Upper lobe of left lung (tissue), 6 donors: ENCODE measurements at places on chromosomes 1 and 21. TPM values are rescaled to one million over a fixed set of nuclear protein-coding genes. Genes with fewer than 3 reads are reported as not detected.

DNA sequence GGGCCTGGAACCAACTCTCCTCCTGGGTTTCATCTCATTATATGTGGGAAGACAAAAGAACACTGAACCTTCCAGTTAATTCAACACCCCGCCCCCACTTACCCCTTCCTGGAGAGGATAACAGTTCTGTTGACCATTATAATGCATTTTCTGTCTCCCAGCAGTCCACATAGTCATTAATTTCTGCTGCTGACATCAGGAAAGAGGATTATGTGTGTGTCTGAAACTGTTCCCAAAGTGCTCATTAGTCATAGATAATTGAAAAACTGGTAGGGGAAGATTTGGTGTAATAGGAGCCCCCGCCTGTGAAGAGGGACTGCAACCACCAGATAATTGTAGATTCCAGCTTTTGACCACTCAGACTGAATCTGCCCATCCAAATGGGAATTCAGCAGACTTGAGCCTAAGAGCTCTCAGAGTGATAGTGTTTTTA is 208.7 kb downstream of the FGGY start:
- H3K4me1 ChIP-seq = no peaks in the 10 kb centered on the region
- H3K36me3 ChIP-seq = no peaks in the 10 kb centered on the region
- no peak overlapping the region for H3K27ac ChIP-seq
- no peak overlapping the region for H3K4me3 ChIP-seq

DNA sequence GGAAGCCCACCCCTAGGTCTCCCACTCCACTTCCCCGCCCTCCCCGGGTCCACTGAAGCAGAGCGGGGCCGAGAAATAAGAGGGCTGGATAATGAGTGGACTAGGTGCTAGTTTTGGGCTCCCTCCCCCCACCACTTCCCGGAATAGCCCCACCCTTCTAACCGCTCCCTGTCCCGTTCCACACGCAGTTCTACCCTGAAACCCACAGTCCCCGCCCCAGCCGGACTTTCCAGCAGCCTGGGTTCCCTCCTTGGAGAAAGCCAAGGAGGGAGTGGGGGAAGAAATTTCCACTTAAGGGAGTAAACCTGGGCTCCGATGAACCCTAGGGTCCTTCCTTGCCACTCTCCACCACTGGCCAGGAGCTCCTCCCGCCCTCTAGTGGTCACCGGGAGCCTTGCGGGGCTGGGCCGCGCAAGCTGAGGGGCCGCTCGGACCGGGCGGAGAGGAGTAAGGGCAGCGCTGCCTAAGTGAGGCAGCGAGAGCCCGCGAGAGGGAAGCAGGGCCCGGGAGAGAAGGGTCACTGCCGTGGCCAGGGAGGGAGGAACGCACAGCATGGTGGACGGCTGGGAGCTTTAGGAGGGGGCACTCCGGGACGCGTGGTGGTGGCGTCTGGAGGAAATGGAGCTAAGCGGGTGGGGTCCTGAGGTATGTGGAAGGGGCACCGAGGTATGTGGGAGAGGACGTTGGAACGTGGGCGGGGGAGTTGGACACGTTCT is 14.3 kb downstream of the THBS3 start:
- peaks cover 27% of the 10 kb centered on the region for H3K4me1 ChIP-seq
- peak; percentile 94 for DNase-seq
- no peaks in the 10 kb centered on the region for H3K36me3 ChIP-seq
- H3K4me3 ChIP-seq = peak overlapping the region; percentile 69
- no peaks in the 10 kb centered on the region for H3K27me3 ChIP-seq

DNA sequence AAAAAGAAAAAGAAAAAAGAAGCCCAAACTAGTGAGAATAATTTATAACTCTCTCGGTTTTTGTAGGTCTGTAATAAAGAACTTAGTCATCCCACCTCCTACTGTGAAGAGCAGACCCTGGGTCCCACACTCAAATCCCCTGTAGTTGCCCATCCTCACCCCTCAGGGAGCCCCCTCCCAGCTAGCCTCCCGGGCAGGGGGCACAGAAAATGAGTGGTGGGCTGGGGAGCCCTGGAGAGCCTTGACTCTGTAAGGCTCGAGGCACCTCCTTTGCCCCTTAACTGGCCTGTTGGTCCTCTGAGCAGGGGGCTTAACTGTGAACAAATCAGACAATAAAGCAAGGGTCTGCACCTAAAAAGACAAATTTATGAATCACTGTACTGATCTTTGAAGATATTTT is 57.5 kb upstream of the PRKACB start:
- H3K36me3 ChIP-seq = no peaks in the 10 kb centered on the region
- DNase-seq = no peak
- no peaks in the 10 kb centered on the region for H3K27me3 ChIP-seq
- H3K4me1 ChIP-seq = no peaks in the 10 kb centered on the region
- H3K4me3 ChIP-seq = no peak overlapping the region

The FGR gene
- total RNA-seq = 234 TPM

DNA sequence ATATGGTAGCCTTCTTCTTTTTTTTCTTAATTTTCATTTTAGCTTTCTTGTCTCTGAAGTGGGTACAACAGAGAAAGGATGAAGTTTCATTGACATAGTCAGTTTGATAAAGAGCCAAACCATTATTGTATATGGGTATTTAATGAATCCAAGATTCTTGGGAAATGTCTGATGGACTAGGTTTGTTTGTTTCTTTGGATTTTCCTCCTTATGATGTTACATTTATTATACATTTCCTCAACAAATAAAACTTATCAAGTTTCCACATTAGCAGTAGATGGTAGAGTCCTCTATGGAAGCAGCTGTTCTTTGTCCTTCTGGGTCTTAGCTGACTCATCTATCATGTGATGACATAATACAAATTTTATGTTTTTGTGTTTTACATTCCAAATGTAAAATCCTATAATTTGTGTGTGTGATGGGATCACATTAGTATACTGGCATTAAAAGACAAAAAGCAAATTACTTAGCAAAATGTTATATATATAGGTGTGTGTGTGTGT is 6.0 kb downstream of the COL24A1 start:
- H3K36me3 ChIP-seq = no peaks in the 10 kb centered on the region
- no peak overlapping the region for H3K27ac ChIP-seq
- H3K4me1 ChIP-seq = peaks cover 10% of the 10 kb centered on the region
- peaks cover 4% of the 10 kb centered on the region for H3K27me3 ChIP-seq
- no peak overlapping the region for H3K4me3 ChIP-seq
- no peak for DNase-seq

The RPL11 gene
- 595 TPM for total RNA-seq

GRCh38 chr1:46131093-46131492 is 1.3 kb downstream of the PIK3R3 start:
- peaks cover 29% of the 10 kb centered on the region for H3K4me1 ChIP-seq
- H3K36me3 ChIP-seq = no peaks in the 10 kb centered on the region
- DNase-seq = no peak
- H3K4me3 ChIP-seq = peak overlapping the region; percentile 75
- no peaks in the 10 kb centered on the region for H3K27me3 ChIP-seq

DNA sequence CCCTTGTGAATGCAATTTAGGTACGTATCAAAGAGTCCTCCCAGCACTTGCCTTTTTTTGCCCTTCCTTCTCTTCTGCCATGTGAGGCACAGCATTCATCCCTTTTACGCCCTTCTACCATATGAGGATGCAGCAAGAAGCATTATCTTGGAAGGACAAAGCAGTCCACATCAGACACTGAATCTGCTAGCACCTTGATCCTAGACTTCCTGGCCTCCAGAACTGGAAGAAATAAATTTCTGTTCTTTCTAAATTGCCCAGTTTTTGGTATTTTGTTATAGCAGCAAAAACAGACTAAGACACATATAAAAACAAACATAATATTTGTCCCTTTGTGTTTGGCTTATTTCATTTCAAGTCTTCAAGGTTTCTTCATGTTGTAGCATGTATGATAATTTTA is 20.1 kb downstream of the EPS15 start:
- no peaks in the 10 kb centered on the region for H3K36me3 ChIP-seq
- no peak overlapping the region for H3K27ac ChIP-seq
- peaks cover 19% of the 10 kb centered on the region for H3K4me1 ChIP-seq
- H3K4me3 ChIP-seq = no peak overlapping the region
- H3K27me3 ChIP-seq = no peaks in the 10 kb centered on the region

GRCh38 chr1:241330619-241331327 is 26.2 kb downstream of the RGS7 start:
- H3K27ac ChIP-seq = no peak overlapping the region
- H3K27me3 ChIP-seq = no peaks in the 10 kb centered on the region
- H3K4me1 ChIP-seq = no peaks in the 10 kb centered on the region
- no peaks in the 10 kb centered on the region for H3K36me3 ChIP-seq
- DNase-seq = no peak

The MYBPH gene
- total RNA-seq = 0.15 TPM

DNA sequence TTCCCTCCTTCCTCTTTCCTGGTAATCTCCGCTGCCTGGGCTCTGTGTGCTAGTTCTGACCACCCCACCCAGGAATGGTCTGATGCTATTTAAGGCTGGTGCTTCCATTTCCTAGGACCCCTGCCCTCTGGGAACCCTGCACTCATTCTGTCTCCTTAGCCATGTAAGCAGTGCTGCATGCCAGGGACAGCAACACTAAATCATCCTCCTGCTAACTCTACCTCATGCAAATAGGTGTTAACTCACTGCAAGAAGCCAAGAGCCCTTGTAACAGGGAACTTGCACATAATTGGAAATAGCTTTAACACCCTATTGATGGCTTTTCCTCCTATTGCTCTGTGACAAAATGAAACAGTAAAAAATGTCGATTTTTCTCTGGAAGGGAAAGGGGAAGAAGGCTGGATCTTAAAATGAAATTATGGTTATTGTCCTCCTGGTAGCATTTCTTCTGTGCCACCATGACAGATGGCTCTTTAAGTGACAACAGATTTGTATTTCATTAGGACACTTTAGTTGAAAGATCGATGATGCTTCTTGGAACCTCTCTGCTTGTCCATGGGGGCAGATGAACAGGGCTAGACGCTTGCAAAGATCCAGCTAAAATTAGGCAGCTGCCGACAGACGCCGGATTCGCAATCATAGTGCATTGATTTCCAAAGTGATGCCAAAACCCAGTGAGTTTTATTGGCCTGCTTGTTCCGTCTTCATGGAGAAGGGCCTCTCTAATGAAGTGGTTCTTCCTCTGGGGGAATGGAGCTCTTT is 551.7 kb downstream of the MATN1 start:
- no peak for DNase-seq
- no peak overlapping the region for H3K4me3 ChIP-seq
- H3K4me1 ChIP-seq = no peaks in the 10 kb centered on the region
- no peak overlapping the region for H3K27ac ChIP-seq
- no peaks in the 10 kb centered on the region for H3K36me3 ChIP-seq

DNA sequence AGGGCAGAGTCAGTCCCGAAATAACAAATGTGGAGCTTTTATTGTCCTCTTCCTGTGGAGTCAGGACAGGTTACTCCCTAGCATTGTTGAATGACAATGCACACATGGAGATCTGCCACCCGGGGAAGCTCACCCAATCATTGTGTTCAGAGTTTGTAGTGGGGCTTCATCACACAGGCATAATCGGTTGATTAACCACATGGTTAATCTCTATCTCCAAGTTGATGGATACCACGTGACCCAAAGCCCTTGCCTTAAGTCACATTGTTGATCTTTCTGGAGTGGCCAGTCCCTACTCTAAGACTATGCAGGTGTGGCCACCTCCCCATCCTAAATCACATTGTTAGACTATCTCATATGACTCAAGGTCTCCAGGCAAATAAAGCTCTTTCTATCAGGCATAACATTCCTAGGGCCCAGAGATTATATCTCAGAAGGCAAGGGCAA is 2.6 kb upstream of the C1orf141 start:
- no peaks in the 10 kb centered on the region for H3K27me3 ChIP-seq
- peaks cover 12% of the 10 kb centered on the region for H3K4me1 ChIP-seq
- H3K4me3 ChIP-seq = no peak overlapping the region

The PIGR gene
- total RNA-seq = 795 TPM

DNA sequence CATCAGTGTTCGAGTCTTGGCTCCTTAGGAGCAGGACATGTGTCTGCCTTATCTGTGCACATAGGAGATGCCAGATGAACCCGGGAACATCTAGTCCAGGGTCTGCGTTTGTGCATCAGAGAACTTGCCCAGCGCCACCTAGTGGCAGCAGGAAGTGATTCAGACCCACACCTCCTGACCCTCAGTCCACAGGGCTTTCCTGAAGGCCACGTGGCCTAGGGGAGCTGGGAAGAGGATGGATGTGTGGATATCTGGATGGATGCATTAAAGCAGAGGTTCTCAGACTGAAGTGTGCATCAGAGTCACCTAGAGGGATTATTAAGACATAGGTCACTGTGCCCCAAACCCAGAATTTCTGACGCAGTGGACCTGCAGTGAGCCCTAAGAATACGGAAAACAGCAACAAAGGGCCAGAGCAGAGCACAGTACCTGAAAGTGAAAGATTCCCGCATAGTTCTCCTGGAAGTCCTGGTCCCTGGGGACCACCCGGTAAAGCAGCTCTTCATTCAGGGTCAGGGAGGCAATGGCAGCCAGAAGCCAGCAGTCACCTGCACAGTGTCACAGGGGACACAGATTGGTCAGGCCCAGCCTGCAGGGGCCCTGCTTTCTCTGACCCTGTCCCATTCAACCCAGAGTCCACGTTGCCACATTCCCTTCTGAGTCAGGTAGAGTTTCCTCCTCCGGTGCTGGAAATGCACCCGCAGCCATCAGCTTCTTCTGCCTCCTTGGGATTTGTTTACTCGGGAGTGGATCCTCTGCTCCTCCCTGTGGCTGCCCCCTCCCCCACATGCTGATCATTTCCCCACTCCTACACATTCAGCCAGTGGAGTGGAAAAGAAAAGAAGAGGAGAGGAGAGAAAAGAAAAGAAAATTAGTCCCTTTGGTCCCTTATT is 37.0 kb downstream of the CAPN8 start:
- H3K4me1 ChIP-seq = no peaks in the 10 kb centered on the region
- H3K4me3 ChIP-seq = no peak overlapping the region
- H3K27me3 ChIP-seq = no peaks in the 10 kb centered on the region
- H3K36me3 ChIP-seq = no peaks in the 10 kb centered on the region
